ENCODE measurements at places on chromosomes 7 and 10.

- DNase-seq = no peak
Measured at GRCh38 chr7:95780665-95781064, 8.3 kb downstream of the DYNC1I1 start.

- DNase-seq = no peak
Measured at GRCh38 chr10:109780997-109781396, 142.3 kb downstream of the XPNPEP1 start.

DNA sequence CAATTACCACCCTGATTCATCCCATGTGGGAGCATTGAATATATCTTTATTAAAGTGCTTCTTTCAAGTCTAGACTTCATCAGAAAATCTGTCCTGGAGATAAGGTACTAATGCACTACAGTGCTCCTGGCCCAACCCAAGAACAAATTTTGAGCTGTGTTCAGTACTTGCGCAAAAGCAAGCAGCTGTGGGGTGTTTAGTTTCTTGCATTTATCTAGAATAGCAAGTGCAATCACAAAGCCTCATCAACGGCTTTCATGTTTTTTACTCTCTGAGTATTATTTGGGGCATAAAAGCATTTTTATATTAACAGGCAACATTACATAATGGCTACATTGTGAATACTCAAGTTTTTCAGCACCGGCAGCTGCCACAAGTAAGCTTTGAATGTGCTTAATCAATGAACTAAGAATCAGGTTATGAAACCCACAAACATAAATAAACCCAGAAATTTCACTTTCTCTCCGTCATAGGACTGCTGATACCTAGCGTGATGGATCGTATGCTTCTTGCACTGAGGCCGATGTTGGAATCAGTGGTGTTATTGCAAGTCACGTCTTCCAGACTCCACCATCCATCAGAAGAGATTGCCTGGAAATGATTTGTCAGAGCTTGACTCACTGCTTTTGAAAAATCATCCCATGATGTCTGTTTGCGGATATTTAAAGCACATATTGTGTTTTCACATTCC, 113.1 kb downstream of the CTTNBP2 start:
- DNase-seq = no peak

- no peak for DNase-seq
Measured at GRCh38 chr7:45106-46090, 147.0 kb upstream of the FAM20C start.

- no peak for DNase-seq
Measured at GRCh38 chr7:137404660-137405317, 61.3 kb upstream of the PTN start.

DNA sequence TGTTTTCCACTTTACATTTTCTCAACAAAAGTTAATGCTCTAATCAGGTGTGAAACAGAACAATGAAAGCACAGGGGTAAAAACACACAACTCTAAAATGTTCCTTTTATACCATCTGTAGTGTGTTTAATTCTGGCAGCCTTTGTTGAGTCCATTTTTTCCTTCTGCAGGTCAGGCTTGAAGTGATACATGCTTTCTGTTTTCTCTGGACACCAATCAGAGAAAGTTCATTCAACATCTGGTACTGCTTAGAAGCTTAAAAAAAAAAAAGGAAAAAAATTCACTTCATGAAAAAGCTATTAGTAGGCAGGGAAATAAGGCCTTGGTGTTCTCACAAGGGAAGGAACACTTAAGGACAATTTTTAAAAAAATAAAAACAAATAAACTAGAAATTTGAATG, 231.3 kb upstream of the RHOBTB1 start:
- no peak for DNase-seq

DNA sequence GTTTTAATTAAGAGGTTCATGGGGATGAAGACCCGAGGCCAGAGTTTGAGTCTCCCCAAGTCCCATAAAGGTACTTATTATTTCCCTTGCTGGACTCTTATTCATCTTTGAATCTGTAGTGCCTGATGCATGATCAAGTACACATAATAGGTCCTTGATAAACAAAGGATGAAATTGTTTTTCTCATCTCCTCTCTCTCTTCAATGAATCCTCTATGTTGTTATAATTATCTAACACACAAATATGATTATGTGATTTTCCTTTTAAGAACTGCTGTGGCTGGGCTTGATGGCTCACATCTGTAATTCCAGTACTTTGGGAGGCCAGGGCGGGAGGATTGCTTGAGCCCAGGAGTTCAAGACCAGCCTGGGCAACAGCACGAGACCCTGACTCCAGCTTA, 117.7 kb downstream of the BAMBI start:
- no peak for DNase-seq

DNA sequence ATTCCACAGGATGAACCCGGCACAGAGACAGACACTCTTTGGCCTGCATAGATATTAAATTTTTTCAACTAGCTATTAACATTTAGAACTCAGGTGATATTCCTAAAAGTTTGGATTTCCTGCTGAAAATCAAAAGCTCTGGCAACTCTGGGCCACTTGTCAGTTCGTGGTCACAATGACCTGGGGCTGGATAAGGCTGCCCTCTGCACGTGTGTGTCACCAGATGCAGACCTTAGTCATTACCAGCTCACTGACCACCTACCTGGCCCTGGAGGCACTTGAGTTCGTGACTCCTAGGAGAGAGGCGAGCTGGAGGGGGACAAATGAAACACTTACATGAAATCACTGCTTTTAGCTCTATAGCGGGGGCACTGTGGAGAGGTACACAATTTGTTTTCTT, 126.5 kb downstream of the HIPK2 start:
- DNase-seq = no peak

Data from C1 segment of cervical spinal cord (tissue), 14 donors.